ENCODE measurements at places on chromosomes 1 and 21. TPM values are rescaled to one million over a fixed set of nuclear protein-coding genes. Genes with fewer than 3 reads are reported as not detected.

DNA sequence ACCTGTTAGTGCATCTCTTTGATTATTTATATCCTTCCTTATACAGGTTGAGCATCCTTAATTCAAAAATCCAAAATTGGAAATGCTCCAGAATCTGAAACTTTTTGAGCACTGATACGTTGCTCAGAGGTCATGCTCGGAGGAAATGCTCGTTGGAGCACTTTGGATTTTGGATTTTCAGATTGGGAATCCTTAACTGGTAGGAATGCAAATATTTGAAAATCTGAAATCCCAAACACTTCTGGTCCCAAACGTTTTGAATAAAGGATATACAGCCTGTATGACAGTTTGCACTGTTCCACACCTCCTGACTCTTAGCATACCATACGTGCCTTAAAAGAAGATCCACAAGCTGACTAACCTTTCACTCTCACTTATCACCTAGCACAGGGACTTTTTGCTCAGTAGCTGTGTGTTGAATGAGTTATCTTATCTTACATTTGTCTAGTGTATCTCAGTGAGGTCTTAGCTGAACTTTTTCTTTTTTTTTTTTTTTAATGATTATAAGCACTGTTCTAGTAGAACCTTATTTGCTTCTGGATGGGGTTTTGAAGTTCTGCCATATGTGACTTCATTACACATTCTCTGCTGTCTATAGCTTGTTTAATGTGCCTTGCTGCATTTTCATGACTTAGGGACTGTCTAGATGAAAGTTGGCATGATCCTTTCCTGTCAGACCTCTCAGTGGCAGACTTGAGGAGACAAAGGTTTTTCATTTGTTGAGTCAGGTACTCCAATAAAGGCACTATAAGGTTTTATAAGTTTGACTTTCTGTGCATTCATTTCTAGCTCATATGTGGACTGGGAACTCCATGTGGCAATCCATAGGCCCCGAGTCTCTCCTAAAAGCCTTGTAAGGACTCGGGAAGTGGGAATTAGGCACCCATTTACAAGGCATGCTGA lies 21.6 kb downstream of the PTGFRN start:
- DNase-seq, result no peak

GRCh38 chr1:78375996-78376395 lies 114.8 kb upstream of the PTGFR start:
- no peak for DNase-seq

Gene ANGPTL3
- total RNA-seq, result 227 TPM

Gene AIM2
- 1.1 TPM for total RNA-seq

DNA sequence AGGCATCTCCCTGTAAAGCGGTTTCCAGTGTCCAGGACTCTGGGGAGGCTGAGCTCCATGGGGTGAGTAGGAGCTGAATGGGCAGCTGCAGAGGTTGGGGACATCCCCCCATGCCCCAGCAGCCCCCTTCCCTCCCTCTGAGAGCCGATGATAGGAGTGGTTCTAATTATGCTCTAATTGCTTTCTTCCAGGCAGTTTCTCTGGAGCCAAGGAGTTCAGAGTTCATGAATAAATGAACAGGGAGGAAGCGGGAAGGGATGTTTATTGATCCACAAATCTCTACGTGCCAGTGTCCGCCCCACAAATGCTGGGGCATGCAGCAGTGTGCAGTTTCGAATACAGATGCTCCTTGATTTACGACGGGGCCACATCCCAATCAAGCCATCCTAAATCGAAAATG lies 15.6 kb downstream of the NKAIN1 start:
- no peak for DNase-seq

GRCh38 chr1:180154003-180154324 lies 705 bp upstream of the QSOX1 start:
- DNase-seq, result no peak

DNA sequence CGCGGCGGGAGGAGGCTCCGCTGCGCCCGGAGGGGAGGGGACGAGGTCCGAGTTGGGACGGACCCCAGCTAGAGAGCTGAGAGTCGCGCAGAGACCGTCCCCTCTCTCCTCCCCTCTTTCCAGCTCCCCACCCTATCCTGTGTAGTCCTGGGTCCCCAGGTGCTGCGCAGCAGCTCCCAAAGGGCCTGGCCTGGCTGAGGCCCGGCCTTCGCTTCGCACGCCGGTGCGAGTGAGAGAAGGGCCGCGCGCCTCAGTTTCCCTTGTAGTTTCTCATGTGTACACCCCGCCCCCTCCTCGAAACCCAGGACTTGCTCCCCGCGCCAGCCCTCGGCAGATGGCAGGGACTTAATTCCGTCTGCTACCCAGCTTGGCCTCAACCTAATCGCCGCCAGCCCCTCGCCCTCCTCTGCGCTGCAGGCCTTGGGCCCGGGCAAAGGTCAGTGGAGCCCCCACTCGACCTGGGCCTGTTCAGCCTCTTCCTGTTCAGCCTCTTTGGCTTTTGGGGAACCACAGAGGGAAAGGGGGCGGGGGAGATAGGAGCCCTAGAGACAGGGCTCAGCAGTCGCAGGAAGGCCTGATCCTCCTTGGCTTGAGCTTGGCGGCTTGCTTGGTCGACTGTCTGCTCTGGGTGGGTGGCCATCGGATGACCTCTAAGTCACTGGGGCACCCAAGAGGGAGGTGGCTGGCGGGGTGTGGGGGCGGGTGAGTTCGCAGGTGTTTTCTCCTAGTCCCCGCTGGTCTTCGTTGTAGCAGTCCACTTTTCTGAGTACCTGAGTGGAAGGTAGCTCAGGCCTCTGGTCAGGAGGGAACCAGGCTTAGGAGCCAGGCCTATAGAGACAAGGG lies 1.0 kb downstream of the ZNF687 start:
- DNase-seq, result peak; percentile 62
